EL (cell line): ENCODE measurements at places on chromosomes 16 and 17.
A peak's percentile ranks its signal among the peaks of the same experiment; 100 is the strongest.

GRCh38 chr16:25735645-25736044 lies 43.9 kb downstream of the HS3ST4 start:
- no peak for DNase-seq

GRCh38 chr16:17925761-17926160 lies 410.8 kb downstream of the NPIPA8 start:
- no peak for DNase-seq

- DNase-seq, result no peak
Measured at GRCh38 chr17:77677211-77677610, 281.3 kb upstream of the TNRC6C start.

DNA sequence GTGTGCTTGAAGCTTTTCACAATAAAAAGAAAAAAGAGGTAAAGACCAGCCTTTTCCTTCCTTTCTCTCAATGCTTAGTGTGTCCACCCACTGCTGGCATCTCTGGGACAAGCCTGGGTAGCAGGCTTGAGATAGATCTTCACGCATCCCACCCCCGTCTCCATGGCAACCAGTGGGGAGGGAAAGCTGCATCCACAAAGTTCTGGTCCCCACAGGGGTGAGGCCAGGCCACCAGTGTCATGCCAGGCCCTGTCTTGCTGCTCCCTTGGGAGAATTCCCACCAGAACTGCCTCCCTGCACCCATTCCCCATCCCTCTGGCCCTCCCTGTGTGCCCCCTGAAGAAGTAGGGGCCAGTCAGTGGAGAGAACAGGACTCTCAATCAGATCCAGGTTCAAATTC lies 259.9 kb downstream of the MRTFB start:
- DNase-seq, result no peak

DNA sequence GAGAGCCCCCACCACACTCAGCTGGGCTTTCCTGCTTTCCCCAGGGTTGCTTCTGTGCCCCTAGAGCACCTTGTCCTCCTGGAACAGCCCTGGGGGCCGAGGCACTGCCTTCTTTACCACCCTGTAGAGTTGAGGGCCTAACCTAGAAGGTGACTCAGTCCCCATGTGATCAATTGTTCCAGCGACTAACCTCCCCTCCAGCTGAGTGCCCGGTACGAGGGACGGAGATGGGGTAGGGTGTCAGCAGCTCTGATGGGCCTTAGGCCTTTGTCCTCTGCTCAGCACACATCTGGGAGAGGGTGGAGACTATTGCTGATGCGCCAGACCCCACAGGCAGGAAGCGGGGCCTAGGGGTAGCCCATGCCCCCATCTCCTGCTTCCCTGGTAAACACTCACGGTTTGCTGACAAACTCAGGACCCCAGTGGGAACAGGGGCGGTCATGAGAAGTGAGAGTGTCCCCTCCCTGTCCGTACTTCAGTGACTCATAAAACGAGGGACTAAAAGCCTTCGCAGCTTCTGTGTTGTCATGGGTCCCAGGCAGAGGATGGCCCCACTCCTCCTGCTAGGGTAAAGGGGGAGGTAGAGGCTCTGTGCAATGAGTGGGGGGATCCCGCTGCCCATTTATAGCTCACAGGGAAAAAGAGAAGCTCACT lies 33.1 kb downstream of the NECAB2 start:
- no peak for DNase-seq

DNA sequence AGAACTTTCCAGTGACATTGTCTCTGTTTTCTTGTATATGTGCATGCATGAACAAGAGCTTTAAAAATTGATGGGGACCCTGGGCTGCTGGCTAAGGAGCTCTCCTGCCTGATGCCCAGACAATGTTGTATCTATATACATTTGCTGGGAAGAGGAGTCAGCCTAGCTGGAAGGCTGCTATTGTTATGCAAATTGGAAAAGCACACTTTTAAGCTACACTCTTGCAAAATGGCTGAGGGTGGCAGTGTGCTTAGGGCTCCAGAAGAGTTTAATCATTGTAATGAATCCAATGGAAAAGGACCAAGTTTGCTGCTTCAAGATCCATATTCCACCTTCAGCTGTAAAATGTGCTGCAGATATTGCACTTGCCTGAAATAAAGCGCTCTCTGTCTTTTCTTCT lies 171.8 kb downstream of the PRKCA start:
- no peak for DNase-seq

DNA sequence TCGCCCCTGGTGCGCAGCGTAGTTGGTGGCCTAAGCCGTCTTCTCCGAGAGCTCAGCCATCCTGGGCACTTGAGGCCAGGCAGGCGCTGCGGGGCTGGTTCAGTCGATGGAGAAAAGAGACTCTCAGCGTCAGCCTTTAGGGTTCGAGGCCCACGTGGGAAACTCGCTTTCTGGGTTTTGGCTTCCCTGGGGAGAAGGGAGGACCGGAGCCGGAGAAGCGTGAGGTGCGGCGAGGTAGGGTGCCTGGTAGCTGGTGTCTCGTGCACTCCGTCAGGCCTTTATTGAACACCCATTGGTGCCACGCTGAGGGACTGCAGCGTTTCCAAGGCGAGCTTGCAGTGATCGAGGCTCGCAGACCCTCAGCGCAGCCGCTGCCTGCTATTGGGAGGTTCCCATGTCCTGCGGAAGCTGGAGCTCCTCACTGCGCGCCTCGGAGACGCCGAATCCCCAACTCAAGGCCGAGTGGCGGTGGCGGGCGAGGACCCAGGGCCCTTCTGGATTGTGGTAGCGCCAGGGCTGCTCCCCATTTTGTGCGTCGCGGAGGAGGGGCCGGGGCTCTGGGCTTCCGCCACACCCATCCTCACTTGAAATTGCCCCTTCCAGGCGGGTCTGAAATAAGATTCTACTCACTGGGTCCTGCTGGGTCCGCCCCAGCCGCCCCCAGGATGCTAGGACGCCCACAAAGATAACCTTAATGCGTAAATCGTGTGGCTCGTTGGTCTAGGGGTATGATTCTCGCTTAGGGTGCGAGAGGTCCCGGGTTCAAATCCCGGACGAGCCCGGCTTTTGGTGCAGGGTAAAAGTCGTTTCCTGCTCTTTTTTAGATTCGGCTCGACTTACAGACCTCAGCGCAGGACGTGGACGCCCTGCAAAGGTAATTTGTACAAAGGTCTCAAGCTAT lies 1.2 kb downstream of the OR1F1 start:
- DNase-seq, result peak; percentile 81

- no peak for DNase-seq
Measured at GRCh38 chr17:33972763-33973162, 282.3 kb upstream of the CCL2 start.

GRCh38 chr17:74749279-74750038 lies 1.0 kb downstream of the NHERF1 start:
- DNase-seq, result peak; percentile 72
